Brain (organoid and tissue), 16 donors: ENCODE measurements at places on chromosomes 7 and 10. TPM values are rescaled to one million over a fixed set of nuclear protein-coding genes. Genes with fewer than 3 reads are reported as not detected.

Gene CHCHD1
- polyA plus RNA-seq, result 35.9 TPM

Gene VWDE
- 0.93 TPM for polyA plus RNA-seq

Gene NPSR1
- polyA plus RNA-seq, result not detected

DNA sequence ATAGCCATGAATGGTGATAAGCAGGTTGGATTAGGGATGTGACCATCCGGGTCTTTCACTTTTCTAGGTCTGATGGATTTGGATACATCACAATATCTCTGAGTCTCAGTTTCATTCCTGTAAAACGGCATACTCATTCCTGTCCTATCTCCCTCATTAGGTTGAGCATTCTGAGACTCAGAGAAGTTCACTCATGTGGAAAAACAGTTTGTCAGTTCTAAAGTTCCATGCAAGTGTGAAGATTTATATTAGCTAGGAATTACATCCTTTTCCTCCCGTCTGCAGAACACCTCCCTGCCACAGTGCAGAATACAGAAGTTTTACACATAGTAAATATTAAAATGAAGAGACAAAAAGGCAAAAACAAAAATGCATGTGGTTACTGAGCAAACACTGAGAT lies 94.2 kb upstream of the SLC25A13 start:
- no peak for DNase-seq

GRCh38 chr10:114713525-114714090 lies 55.5 kb upstream of the ABLIM1 start:
- no peak for DNase-seq

DNA sequence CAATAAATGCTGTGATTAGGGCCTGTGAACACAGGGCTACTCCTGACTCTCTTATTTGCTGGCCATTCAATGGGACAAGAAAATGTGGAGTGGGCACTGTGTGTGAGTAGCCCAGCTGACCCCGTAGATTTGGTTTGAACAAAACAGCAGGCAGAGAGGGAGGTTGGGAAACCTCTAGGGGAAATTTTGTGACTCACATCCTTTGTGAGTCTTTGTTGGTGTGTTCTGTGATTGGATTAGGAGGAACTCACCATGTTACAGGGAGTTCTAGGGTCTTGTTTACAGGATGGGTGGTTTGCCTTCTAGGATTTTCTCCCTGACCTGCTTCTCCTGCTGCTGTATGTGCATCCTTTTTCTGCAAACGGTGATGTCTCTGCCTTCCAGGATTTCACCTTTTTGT lies 128.3 kb upstream of the MKI67 start:
- DNase-seq, result no peak

- DNase-seq, result no peak
These were observed 25.1 kb upstream of the AOAH start for GRCh38 chr7:36749282-36749960.
